ENCODE measurements at places on chromosomes 6 and 20. TPM values are rescaled to one million over a fixed set of nuclear protein-coding genes. Genes with fewer than 3 reads are reported as not detected.
A peak's percentile ranks its signal among the peaks of the same experiment; 100 is the strongest.

DNA sequence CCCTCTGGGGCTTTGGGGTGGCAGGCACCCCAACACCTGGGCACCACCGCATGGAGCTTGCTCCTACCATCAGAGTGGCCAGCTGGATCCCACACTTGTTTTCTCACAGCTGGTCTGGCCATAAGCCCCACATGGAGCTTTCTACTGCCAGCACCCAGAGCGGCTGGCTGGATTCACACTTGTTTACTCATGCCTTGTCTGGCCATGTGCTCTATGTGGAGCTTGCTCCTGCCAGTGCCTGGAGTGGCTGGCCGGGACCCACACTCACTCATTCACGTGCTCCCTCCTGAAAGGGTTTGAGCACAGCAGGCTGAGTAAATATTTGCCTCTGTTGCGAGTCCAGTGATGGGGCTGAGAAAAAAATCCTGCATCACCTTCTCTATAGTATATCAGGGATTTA, 487.0 kb downstream of the CD109 start:
- H3K4me1 ChIP-seq = no peaks in the 10 kb centered on the region
- H3K36me3 ChIP-seq = no peaks in the 10 kb centered on the region
- no peak for DNase-seq
- no peak overlapping the region for H3K4me3 ChIP-seq
- H3K27ac ChIP-seq = no peak overlapping the region

CNR1 gene
- 8.4 TPM for total RNA-seq

GRCh38 chr20:25859649-25860530, 163.2 kb upstream of the ZNF337 start:
- no peak overlapping the region for H3K27ac ChIP-seq
- H3K27me3 ChIP-seq = peaks cover 54% of the 10 kb centered on the region
- H3K4me3 ChIP-seq = peak overlapping the region; percentile 87
- H3K36me3 ChIP-seq = peaks cover 10% of the 10 kb centered on the region
- DNase-seq = peak; percentile 58

DNA sequence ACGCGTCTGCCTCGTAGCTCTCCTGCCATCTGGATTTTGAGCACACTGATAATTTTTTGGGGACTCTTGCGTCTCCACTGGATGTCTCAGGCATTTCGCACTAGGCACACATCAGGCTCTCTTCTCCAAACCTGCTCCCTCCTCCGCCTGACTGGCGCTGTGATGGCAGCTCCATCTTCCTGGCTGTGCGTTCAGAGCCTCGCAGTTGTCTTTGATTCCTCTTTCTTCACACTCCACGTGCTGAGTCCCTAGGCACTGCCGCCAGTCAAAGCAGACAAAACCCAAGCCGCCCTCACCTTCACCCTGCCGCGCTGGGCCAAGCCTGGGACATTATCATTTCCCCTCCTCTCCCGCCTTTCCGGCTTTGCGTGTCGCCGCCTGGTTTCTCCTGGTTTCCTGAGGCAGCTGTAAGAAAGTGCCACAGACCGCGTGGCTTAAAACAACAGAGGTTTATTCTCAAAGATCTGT, 778 bp downstream of the PSMG4 start:
- H3K36me3 ChIP-seq = peaks cover 9% of the 10 kb centered on the region
- peaks cover 35% of the 10 kb centered on the region for H3K4me1 ChIP-seq
- DNase-seq = no peak
- H3K27ac ChIP-seq = peak overlapping the region; percentile 95
- H3K27me3 ChIP-seq = peaks cover 3% of the 10 kb centered on the region

Data from neural crest cell (in vitro differentiated cells).